ENCODE measurements at places on chromosomes 4 and X. TPM values are rescaled to one million over a fixed set of nuclear protein-coding genes. Genes with fewer than 3 reads are reported as not detected.

NMU gene
- total RNA-seq, result 0.53 TPM

REPS2 gene
- total RNA-seq, result not detected

REELD1 gene
- total RNA-seq, result not detected

DNA sequence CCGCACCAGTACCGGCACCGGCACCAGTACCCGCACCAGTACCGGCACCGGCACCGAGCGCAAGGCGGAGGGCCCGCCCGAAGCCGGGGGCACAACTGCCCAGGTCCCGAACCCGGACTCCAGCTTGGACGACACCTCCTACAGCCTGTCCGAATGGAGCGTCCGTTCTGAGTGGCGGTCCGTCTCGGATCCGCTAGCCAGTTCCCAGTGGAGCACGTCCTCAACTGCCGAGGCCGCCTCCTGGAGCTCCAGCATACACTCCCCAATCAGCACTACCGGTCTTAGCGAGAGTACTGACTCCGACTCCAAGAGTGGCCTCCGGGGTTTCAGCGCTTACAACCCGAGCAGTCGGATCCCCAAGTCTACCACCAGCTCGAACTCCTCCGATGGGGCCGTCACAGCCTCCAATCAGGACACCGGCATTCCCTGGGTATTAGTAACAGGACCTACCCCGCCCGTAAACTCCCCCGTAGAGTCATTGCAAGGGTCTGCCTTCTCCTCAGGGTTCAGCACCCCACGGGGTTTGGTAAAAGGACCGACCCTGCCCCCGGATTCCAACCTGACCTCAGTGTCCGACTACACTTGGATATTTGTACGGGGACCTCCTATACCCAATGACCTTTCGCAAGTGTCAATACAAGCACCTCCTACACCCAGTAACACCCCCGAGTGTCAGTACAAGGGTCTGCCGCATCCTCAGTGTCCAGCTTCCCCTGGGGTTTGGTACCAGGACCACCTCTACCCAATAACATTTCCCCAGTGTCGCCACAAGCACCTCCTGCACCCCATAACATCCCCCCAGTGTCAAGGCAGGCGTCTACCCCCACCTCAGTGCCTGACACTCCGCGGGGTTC lies 721 bp upstream of the MAOA start:
- peak overlapping the region; percentile 73 for H3K27ac ChIP-seq
- ATAC-seq, result peak; percentile 49
- H3K4me3 ChIP-seq, result peak overlapping the region; percentile 91

PF4V1 gene
- total RNA-seq, result not detected
